Cerebellum (tissue), 4 donors: ENCODE measurements at places on chromosomes 6 and 20.

GRCh38 chr6:129966125-129966524 lies 52.3 kb upstream of the L3MBTL3 start:
- DNase-seq: no peak

DNA sequence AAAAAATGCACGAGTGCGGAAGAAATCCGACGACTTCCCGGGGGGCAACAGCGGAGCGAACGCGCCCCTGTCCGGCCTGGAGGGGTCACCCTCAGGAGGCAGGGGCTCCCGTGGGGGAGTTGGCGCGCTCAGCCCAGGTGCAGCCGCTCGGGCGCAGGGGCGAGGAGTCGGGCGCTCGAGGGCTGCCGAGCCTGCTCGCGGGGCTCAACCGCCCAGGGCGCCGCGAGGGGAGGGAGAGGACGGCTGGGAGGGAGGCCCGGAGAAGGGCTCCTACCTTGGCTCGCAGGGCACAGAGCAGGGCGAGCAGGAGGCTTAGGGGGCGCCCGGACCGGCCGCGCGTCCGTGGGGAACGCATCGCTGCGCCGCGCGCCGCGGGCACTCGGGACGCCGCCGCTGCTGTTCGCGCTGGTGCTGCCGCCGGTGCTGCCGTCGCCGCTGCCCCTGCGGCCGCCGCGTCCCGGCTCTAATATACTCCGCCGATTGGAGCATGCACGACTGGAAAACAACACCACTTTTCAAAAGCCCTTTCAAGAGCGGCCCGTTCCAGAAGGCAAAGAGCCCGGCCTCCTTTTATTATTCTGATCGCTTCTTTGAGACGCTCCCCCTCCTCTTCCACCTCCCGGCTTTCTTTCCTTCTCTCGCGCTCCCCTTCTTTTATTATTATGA lies 490 bp downstream of the JAG1 start:
- DNase-seq: no peak

DNA sequence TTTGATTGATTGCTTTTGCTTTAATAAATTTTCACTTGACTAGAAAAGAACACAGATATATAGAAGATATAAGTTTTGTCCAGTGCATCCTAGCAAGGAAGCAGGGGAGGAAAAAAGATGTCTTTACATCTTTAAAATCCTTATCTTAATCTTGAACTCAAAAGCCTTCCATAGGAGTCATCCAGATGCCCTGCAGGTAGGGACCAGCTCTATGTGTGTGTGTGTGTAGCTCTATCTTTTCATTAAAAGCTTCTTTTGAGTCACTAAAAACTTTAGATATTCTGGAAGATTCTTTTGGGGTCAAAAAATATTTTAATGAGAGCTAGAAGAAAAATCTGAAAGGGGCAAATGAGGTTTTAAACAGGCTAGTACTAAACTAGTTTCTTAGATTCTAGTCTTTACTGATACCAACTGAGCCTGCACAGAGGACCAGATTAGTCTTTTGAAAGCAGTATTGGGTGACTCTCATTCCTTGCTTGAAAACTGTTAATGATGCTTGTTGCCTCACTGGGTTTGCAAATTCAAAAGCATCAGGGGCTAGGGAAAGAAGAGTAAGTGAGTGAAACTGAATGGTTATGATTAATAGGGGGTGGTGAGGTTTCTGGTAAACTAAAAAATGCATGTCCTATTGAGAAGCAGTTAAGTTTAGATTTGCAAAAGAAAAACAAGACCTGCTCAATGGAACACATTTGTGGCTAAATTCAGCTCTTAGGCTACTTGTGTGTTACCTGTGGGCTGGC lies 40.6 kb upstream of the JAG1 start:
- no peak for DNase-seq

- DNase-seq: peak; percentile 61
Observed at GRCh38 chr20:1336699-1337367, 7.9 kb upstream of the SDCBP2 start.

GRCh38 chr20:325889-326644 lies 715 bp downstream of the SOX12 start:
- peak; percentile 51 for DNase-seq

DNA sequence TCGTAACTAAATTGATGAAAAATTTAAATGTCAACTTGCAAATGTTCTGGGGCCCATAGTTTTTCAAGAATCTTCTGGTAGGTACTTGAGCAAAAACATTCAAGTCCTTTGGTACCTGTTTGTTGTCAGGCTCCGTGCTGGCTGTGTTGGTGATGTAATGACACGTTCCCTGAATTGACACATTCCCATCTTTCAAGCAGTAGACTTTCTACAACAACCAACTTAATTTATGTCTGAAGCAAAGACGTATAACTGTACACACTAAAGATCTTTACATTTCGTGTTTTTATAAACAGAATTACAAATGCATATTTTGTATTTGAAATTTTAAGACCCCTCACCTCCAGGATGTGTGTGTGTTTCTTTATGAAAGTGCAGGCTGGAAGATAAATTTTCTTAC lies 49.5 kb downstream of the NCOA3 start:
- no peak for DNase-seq

- no peak for DNase-seq
Observed at GRCh38 chr6:106097411-106098231, 11.5 kb downstream of the PRDM1 start.

DNA sequence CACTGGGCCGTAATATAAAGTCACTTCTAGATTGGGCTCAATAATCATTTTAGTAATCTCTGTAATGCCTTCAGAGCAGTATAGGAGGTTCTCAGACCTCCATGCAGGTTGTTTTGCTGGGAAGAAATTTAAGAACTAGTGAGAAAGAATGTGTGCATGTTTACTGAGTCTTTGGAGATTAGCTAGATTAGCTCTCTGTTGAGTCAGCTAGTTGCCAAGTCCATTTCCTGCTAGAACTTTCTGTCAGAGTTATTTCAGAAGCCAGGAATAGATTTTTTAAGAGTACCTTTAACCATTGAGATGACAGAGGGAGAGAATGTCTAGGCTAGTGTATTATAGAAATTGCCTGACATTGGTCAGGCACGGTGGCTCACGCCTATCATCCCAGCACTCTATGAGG lies 33.3 kb downstream of the ORC3 start:
- DNase-seq: no peak

GRCh38 chr6:166441325-166442078 lies 58.8 kb upstream of the MPC1 start:
- peak; percentile 23 for DNase-seq

DNA sequence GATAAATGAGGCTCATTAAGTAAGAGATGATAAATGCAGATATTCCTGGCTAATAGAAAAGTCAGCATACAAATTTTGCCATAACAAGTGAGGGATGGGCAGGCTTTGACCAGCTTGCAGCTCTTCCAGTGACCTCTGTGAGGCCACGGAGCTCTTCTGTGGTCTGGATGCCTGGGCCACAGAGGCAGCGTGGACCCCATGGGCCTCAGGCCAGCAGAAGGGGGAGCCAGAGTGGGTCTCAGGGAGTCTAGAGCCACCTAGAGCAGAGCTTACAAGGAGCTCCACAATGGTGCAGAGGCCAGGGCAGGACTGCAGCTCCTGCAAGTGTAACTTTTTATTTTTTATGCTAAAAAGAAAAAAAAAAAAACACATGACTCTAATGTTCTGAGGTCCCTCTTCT lies 165.1 kb downstream of the ARID1B start:
- DNase-seq: no peak

- DNase-seq: no peak
Observed at GRCh38 chr6:128617285-128617684, 96.9 kb upstream of the PTPRK start.

DNA sequence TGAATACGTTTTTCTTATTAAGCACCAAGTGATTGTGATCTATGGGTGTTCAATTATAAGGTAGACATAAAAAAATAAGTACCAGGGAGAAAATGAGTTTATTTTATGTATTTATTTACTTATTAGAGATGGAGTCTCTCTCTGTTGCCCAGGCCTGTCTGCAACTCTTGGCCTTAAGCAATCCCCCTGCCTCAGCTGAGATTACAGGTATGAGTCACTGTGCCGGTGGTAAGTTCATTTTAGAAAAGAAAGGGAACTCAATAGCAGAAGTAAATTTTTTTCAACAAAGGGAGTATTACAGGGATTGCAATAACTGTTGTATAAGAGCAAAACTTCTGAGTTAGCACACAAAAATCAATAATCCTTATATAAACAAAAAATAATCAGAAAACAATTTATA lies 98.7 kb upstream of the FUT9 start:
- DNase-seq: no peak

GRCh38 chr6:44471271-44471981 lies 83.9 kb downstream of the CDC5L start:
- no peak for DNase-seq

GRCh38 chr6:108736832-108737231 lies 111.4 kb upstream of the ARMC2 start:
- no peak for DNase-seq

- DNase-seq: no peak
Observed at GRCh38 chr6:38018755-38019165, 199.2 kb downstream of the ZFAND3 start.

GRCh38 chr20:11130554-11131166 lies 456.9 kb upstream of the JAG1 start:
- DNase-seq: no peak

DNA sequence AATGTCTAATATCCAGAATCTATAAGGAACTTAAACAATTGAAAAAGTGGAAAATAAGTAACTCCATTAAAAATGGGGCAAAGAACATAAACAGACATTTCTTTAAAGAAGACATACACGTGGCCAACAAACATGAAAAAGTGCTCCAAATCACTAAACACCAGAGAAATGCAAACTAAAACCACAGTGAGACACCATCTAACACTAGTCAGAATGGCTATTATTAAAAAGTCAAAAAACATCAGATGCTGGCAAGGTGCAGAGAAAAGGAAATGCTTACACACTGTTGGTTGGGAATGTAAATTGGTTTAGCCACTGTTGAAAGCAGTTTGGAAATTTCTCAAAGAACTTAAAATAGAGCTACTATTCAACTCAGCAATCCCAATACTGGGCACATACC lies 169.2 kb upstream of the MANEA start:
- no peak for DNase-seq

DNA sequence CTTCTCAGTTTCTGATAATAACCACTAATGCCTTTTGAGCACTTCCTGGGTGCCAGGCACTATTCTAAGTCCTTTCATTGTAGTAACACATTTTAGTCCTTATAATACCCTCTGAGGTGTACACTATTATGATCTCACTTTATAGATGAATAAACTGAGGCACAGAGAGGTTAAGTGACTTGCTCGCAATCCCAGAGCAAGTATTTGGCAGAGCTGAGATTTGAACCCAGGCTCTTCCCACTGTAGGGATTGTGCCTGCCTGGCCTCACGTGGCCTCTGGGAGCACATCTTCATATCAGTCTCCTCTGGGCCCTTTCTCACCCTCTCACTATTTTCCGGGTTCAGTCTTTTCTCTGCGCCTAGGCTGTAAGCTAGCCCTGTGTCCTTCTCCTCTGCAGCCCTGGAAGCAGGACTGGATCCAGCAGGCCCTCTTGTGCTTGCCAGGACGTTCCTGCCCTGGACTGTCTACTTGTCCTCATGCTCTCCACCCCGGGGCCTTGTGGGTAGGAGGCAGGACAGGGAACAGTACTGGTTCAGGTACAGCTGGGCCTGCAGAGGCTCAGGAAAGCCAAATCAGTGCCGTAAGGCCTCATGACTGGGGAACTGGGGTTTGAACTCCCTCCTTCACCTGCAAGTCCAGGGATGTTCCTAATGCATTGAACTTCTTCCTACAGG lies 139.6 kb downstream of the VEGFA start:
- DNase-seq: no peak

GRCh38 chr20:37920679-37921322 lies 17.9 kb downstream of the VSTM2L start:
- DNase-seq: no peak

DNA sequence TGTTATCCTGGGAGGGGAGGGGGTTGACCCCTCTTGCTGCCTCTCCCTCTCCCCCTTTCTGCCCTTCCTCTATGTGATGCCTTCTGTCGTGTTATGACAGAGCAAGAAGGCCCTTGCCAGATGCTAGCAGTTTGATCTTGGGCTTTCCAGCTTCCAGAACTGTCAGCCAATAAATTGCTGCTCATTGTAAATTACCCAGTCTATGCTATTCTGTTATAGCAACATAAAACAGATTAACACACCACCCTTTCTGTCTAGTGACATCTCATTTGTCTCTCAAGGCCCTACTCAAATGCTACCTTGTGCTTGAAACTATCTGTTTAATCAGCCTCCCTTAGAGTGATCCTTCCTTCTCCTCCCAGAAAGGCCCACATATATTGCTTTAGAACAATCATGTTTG lies 16.4 kb upstream of the MAP3K4 start:
- DNase-seq: no peak

- no peak for DNase-seq
Observed at GRCh38 chr6:162181111-162181510, 546.5 kb downstream of the PRKN start.

DNA sequence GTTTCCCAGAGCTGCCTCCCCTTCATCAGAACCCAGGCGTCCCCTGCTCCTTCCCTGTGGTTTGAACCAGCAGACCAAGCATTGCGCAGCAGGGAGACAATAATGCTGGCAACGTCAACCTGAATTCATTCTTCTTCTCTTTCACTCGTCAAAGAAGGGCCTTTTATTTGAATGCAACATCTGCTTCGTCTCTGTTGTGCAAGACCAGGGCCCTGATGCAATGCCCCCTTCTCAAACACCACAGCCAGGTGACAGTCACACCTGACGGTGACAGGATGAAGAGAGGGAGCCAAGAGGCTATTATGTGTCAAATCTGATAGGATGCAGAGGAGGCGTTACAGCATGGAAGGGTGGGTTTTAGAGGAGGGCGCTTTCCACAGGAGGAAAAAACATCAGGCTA lies 8.0 kb downstream of the INSM1 start:
- DNase-seq: no peak

GRCh38 chr6:107866606-107867301 lies 42.6 kb upstream of the SCML4 start:
- no peak for DNase-seq

- DNase-seq: no peak
Observed at GRCh38 chr6:140602431-140603248, 1228.2 kb upstream of the CITED2 start.

DNA sequence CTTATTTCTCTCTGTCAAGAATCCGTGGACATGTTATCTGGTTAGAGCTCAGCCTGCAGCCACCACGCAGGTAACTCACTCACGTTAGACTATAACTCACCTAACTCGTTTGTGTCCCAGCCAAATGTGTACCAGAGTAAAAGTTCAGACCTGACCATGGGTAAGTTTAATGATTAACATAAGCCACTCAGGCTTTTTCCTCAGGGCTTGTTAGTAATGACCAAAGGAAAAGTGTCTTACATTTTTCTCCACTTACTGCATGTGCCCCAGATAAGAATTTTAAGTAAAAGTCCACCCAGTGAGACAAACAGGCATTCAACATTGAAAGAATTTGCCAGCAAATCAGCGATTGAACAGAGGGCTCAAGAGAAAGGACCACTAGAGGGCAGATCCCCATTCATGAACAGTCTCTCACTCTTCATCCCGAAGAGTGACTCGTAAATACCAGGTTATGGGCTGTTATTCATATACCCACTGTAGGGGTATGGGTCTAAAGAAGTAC lies at the start of gene PKHD1:
Gene PKHD1, minus strand, starts transcription at position 116 of the 502 bp plus-strand sequence. CDS start 2,680 bp downstream, outside the sequence.
- DNase-seq: no peak

GRCh38 chr6:122484760-122485159 lies 13.2 kb upstream of the SERINC1 start:
- DNase-seq: no peak
